ENCODE measurements at places on chromosomes 1 and 21.

- peak; percentile 23 for DNase-seq
Observed at GRCh38 chr1:233242827-233243483, 52.6 kb downstream of the PCNX2 start.

- DNase-seq = no peak
Observed at GRCh38 chr1:42529724-42530181, 66.7 kb downstream of the CCDC30 start.

GRCh38 chr1:73197972-73198371 is 915.6 kb upstream of the NEGR1 start:
- no peak for DNase-seq

- no peak for DNase-seq
Observed at GRCh38 chr1:113403065-113403464, 12.8 kb downstream of the MAGI3 start.

DNA sequence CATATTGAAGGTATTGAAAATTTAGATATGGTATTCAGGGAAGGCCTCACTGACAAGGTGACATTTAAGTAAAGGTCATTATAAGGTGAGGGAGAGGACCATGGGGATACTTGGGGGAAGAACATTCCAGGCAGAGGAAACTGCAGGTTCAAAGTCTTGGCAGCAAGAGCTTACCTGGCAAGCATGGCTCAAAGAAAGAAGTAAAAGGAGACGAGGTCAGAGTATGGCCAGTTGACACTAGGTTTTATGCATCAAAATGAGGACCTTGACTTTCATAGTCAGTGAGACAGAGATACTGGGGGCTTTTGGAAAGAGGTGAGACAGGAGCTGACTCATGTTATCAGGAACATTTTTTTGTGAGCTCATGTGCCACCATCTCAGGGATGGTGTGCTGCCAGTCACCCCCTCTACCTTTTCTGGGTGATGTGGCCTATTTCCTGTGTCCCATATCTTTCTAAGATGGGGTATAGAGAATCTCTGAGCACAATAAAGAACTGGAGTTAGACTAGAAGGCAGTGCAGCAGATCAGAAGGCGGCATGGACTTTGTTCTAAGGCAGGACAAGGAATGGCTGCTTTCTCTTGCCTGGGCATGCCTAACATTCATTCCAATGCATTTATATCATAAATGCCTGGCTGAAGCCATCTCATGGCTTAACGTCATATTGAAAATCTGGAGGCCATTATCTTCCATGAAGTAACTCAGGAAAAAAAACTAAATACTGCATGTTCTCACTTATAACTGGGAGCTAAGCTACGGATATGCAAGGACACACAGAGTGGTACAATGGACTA is 406.7 kb downstream of the NTNG1 start:
- no peak for DNase-seq

DNA sequence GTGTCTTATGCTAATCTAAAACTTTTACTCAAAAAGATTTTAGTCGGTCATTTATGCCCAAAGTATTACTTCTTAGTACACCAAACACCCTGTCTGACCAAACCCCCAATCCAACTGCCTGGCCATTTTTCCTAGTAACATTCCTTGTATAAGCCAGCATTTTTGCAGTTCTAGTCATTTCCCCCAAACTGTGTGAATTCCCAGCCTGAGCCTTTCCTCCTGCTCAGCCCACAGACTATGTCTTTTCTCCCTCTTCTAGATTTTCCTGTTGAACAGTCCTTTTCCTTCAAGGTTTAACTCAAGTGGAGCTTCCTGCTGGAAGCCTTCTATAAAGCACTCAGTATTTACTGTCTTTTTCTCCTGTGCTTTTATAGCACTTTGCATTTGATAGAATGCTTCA is 843.8 kb downstream of the USP25 start:
- DNase-seq = no peak

GRCh38 chr1:169236880-169237279 is 130.4 kb downstream of the ATP1B1 start:
- no peak for DNase-seq

DNA sequence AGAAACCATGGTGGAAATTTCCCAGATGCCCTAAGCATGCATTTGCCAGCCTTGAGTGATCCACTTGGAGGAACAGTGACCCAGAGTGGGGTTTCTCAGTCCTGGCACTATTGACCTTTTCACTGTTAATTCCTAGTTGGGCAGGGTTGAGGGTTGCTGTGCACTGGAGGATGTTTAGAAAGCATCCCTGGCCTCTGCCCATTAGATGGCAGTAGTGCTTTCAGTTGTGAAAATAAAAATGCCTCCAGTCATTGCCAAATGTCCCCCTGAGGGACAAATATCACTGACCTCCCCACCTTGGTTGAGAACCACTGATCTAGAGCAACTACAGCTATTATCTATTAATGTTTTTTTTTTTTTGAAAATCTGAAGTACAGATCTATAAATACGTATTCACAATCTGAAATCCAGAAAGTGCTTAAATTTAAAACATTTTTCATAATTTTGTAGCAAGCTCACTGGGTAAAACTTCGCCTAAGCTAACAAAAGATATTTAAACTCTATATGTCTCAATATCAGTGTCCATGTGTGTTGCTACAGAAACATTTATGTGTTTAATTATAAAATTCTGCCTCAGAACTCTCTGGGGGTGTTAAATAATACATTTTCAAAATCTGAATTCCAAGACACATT is 27.3 kb downstream of the F3 start:
- DNase-seq = no peak

- DNase-seq = no peak
Observed at GRCh38 chr1:230204842-230205241, 137.8 kb downstream of the GALNT2 start.

DNA sequence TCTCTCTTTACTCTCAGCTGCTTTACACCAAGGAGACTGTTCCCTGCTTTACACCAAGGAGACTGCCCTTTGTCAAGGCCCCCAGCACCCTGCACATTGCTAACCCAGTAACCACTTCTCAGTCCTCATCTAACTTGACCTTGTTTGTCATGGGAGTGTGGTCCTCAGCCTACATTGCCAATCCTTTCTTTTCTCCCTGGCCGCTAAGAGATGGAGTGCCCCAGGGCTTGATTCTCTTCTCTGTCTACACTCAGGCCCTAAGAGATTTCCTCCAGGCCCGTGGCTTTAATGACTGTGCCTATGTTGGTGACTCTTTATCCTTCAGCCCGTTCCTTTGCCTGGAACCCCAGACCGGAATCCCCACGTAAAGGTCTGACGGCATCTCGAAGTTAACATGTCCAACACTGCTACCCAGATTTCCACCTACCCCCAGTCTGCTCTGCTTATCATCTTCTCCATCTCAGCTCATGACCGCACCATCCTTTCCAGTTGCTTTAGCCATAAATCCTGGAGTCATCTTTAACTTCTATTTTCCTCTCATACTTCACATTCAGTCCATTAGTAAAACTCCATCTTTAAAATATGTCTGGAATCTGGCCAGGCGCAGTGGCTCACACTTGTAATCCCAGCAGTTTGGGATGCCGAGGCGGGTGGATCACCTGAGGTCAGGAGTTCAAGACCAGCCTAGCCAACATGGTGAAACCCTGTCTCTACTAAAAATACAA is 9.5 kb upstream of the SEMA4A start:
- no peak for DNase-seq

- DNase-seq = no peak
Observed at GRCh38 chr1:36154765-36155407, 1.1 kb upstream of the MAP7D1 start.

DNA sequence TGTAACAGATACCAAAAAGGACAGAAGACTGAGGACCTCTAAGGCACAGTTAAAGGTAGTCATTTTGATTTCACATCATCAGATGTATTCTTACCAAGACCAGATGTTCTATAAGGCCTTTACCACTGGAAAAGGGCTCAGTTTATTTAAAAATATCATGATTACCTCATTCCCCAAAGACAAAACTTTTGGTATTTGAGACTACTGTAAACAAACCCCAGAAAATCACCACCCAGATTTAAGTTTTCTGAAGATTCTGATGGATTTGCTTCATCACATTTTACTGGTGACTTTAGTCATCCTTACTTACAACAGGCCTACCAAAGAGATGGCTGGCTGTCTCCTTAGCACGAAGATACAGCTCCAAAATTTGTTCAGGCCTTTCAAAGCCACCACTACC is 8.3 kb downstream of the ENAH start:
- no peak for DNase-seq

DNA sequence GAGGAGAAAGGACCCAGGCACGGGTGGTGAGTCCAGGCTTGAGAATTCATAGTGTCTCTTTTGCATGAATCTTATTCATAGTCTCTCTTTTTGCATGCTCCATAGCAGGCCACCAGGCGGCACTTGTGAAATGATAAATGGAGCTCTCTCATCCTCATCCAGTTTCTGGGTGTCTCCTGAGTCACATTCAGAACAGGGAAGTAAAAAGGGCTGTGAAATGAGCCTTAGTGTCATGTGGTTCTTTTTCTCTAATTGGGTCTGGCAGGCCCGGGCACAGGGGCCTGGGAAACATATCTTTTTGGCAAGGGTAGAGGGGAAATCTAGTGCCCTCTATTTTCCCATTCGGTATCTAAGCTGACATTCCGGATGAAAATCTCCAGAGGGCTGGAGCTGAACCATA is 19.1 kb upstream of the NCF2 start:
- no peak for DNase-seq

- no peak for DNase-seq
Observed at GRCh38 chr1:200035397-200035955, 8.0 kb downstream of the NR5A2 start.

DNA sequence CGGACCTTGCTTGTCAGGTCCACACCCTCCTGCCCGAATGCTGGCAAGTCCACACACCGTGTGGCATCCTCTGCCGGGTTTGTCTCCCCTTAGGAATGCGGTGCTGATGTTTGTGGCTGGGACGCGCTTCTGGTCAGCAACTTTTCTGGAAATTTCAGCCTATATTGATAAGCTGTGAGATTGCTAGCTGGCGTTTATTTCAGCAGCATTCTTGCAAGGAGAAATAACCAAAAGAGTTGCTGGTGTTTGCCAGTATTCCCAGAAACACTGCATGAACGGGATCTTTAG is 601 bp downstream of the CEPT1 start:
- DNase-seq = no peak

- no peak for DNase-seq
Observed at GRCh38 chr1:44783697-44784093, 4.3 kb downstream of the BEST4 start.

- no peak for DNase-seq
Observed at GRCh38 chr21:36211660-36212512, 55.3 kb downstream of the DOP1B start.

DNA sequence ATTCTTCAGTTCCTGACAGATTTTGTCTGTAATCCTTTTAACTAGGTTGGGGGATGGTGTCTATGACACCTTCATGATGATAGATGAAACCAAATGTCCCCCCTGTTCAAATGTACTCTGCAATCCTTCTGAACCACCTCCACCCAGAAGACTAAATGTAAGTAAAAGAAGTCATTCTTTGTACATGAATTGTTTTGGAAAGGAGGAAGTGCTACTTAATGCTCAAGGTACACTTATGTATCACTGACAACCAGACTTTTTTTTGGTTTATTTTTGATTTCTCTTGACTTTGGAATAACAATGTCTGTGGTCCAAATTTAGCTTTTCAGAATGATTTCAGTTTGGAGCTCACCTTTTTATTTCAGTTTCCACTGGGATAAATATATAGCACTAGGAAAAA is 2.3 kb downstream of the DYRK3 start:
- no peak for DNase-seq
